Upper lobe of right lung (tissue), 1 donor: ENCODE measurements at places on chromosomes 16 and 17. TPM values are rescaled to one million over a fixed set of nuclear protein-coding genes. Genes with fewer than 3 reads are reported as not detected.

CDRT4 gene
- total RNA-seq, result 9.0 TPM

DNA sequence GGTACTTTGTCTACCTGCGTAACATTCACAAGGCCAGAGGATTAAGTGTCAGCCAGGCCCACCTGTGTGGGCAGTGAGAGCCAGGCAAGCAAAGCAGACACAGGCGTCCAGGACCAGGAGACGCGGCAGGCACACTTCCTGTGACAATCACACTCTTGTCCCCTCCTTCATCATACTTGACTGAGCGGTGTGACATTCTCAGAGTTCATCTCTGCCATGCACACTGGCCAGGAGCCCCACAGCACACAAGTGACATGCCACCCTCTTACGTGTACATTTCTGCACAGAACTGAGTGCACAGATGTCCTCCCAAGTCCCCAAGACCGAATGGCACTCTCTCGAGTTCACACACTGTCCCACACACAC is 8.7 kb downstream of the PPP1R9B start:
- H3K36me3 ChIP-seq, result peaks cover 84% of the 10 kb centered on the region
- H3K4me1 ChIP-seq, result peaks cover 39% of the 10 kb centered on the region
- no peaks in the 10 kb centered on the region for H3K27me3 ChIP-seq
- peak overlapping the region; percentile 71 for H3K27ac ChIP-seq

DNA sequence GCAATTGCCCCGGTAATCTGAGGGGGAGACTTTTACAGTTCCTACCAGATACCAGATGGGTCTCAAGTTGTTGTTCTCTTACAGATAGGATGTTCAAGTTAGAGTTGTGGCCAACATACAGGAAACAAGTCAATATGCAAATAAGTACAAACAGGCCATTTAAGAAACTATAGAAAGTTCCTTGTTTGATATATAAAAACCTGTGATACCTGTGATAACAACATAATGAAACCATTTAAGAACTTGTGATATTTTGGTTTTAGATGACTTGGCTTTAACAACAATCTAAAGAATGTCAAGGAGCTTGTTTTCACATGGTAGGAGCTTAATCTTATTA is 16.8 kb downstream of the CDR2 start:
- no peaks in the 10 kb centered on the region for H3K27me3 ChIP-seq
- H3K27ac ChIP-seq, result no peak overlapping the region
- no peak for DNase-seq
- peaks cover 3% of the 10 kb centered on the region for H3K36me3 ChIP-seq
- H3K4me3 ChIP-seq, result no peak overlapping the region

DNA sequence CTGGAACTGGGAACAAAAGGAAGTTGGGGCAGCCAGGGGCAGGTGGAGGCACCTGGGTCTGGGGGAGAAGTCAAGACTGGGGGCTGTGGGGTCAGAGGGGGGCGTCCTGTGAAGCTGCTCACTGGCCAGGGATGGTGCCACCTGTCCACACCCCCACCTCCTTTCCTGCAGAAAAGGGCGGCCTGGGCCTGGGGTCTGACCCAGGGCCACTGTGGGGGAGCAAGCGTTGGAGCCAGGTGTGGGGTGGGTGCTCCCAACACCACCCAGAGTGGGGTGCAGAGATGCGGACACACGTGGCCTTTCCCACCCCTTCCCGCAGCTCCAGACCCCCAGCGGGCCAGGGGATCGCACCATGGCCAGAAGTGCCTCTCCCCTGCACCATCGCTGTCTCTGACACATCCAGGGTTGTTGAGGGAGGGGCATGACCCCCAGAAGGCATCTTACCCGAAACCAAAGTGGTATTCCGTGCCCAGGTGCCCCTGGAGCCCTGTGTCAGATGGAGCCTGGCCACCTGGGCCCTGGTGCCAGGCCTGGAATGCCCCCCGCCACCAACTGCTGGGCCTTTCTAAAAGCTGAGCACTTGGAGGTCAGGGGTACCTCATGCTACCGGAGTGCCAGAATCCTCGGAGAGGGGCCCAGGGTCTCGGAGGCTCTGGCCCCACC is 2.6 kb upstream of the SLC16A3 start:
- H3K27me3 ChIP-seq, result no peaks in the 10 kb centered on the region
- DNase-seq, result no peak
- H3K4me3 ChIP-seq, result no peak overlapping the region
- H3K4me1 ChIP-seq, result peaks cover 20% of the 10 kb centered on the region
